Naive B cell (primary cell): ENCODE measurements at places on chromosomes 11 and 22.

- no peak for DNase-seq
- H3K27me3 ChIP-seq, result no peaks in the 10 kb centered on the region
- peaks cover 31% of the 10 kb centered on the region for H3K4me1 ChIP-seq
- H3K4me3 ChIP-seq, result no peak overlapping the region
These were observed 9.6 kb upstream of the CERK start for GRCh38 chr22:46747646-46748045.

- no peak overlapping the region for H3K27ac ChIP-seq
- peaks cover 70% of the 10 kb centered on the region for H3K4me1 ChIP-seq
- no peaks in the 10 kb centered on the region for H3K27me3 ChIP-seq
- H3K36me3 ChIP-seq, result no peaks in the 10 kb centered on the region
These were observed 7.1 kb downstream of the MGAT3 start for GRCh38 chr22:39463931-39464390.

DNA sequence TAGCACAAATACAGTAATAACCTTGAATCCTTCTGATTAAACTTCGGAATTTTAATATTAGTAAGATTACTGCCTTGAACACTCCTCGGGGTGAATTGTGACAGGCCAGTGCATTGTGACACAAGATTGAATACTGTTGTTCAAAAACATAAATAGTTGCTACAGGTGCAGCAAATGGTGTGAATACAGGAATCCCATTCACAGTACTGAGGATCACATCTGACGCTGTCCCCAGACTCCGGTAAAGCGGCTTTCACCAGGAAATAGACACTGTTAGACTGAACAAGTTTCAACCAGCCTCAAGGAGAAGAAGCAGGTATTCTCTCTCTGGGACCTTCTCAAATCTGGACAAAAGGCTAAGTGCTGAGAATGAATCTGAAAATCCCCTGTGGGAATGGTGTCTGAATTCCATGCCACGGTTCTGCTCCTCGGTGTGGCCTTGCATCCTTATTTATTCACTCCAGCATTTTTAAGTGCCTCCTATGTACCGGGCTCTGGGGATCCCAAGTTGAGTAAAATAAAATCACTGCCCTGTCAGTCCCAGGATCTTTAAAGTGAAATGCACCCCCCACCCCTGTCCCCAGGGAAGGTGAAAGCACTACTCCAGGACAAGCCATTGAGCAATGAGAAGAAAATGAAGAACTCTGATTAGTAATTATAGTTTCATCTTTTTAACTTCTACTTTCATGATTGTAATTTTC, 3.4 kb downstream of the LGR4 start:
- peaks cover 5% of the 10 kb centered on the region for H3K27me3 ChIP-seq
- peaks cover 27% of the 10 kb centered on the region for H3K4me1 ChIP-seq
- H3K27ac ChIP-seq, result no peak overlapping the region
- no peak for DNase-seq

- H3K4me1 ChIP-seq, result peaks cover 1% of the 10 kb centered on the region
- H3K36me3 ChIP-seq, result no peaks in the 10 kb centered on the region
- DNase-seq, result no peak
- H3K27me3 ChIP-seq, result peaks cover 72% of the 10 kb centered on the region
- no peak overlapping the region for H3K27ac ChIP-seq
- H3K4me3 ChIP-seq, result no peak overlapping the region
These were observed 6.1 kb downstream of the ARHGAP8 start for GRCh38 chr22:44758344-44758973.

- DNase-seq, result no peak
- H3K27ac ChIP-seq, result no peak overlapping the region
- peaks cover 11% of the 10 kb centered on the region for H3K27me3 ChIP-seq
- no peaks in the 10 kb centered on the region for H3K36me3 ChIP-seq
- no peaks in the 10 kb centered on the region for H3K4me1 ChIP-seq
These were observed 28.1 kb upstream of the CREB3L1 start for GRCh38 chr11:46249103-46249937.

GRCh38 chr11:15893080-15893492, 463.3 kb downstream of the SOX6 start:
- no peak overlapping the region for H3K4me3 ChIP-seq
- no peak for DNase-seq
- no peaks in the 10 kb centered on the region for H3K4me1 ChIP-seq
- H3K27me3 ChIP-seq, result no peaks in the 10 kb centered on the region

GRCh38 chr11:123195188-123196059, at the start of gene CLMP:
CLMP (minus strand) TSS chr11:123195248; CDS start chr11:123194940, 308 bp downstream.
- no peaks in the 10 kb centered on the region for H3K36me3 ChIP-seq
- H3K27ac ChIP-seq, result no peak within 1 kb of the TSS
- H3K4me3 ChIP-seq, result no peak within 1 kb of the TSS
- no peak for DNase-seq
- peaks cover 72% of the 10 kb centered on the region for H3K27me3 ChIP-seq

DNA sequence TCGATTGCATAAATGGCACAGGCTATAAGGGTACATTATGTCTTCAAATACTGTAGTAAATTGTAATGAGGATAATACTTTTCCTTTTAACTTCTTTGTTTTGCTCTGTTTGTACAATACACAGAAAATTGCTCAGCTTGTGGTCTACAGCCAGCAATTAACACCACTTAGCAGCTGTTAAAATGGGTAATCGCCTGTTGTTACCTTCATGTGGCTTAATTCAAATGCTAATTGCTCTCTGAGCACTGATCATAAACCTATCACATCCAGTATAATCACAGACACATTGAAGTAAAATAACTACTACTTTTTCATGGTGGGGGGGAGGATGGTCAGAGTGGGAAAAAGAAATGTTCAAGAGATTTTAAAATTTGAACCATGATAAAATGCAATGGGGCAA, 1164.1 kb upstream of the CNTN5 start:
- no peaks in the 10 kb centered on the region for H3K27me3 ChIP-seq
- no peak overlapping the region for H3K27ac ChIP-seq

DNA sequence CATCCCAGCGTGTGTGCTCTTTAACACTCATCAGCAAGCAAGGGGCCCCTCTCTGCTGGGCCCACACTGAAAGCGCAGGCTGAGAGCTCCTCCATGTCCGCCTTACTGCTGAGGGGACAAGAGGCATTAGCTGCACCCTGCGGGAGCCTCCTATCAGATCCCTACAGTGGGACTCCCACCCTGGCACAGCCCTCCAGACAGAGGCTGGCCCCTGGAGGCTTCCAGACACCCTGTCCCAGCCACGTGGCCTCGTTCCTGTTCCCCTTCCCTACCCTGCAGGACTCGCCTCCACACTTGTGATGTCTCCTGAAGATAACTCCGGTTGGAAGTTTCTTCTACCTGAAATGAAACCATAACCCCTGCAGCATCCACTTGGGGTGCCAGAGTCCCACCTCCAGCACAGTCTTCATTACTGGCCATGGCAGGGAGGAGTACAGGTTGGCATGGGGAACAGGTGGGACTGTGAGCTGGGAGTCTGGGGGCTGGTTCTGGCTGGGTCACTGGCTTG, 5.0 kb upstream of the SH3BP1 start:
- peak overlapping the region; percentile 89 for H3K27ac ChIP-seq
- no peak for DNase-seq
- H3K27me3 ChIP-seq, result no peaks in the 10 kb centered on the region
- H3K4me3 ChIP-seq, result peak overlapping the region; percentile 91
- H3K4me1 ChIP-seq, result peaks cover 65% of the 10 kb centered on the region

DNA sequence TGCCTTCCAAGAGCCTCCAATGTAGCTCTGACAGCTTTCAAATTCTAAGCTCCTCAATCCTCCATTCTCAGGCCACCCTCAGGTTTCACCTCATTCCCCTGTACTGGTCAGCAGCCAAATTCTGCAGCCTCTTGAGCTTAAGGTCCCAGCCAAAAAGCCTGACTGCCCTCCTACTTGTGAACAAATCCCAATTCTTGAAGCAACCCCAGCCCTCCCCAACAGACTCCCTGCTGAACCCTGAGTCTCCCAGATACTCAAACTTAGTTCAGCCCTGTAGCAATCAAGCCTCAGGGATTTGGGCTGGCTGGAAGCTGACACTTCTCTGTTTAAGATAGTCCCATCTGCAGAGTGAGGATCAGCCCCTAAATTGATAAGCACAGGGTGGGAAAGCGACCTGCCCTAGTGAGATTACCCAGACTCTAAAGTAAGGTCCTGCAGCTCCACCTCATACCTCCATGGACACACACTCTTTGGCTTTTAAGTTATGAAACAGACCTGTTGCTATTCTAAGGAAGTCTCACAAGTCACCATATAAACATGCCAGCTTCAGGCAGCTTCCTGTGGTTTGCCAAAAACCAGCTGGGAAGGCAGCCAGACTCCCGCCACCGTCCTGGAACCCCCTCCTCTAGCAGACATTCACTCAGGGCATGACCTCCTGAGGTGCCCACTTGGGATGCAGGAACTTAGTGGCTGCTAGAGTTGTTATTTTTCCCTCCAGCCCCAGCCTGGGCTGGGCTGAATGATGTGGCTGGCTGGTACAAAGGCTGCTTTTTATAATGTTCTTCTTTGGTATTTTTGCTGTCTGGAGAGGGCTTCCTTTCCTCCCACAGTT, 82.5 kb upstream of the PICALM start:
- H3K27me3 ChIP-seq, result peaks cover 5% of the 10 kb centered on the region
- H3K4me3 ChIP-seq, result no peak overlapping the region
- peak overlapping the region; percentile 9 for H3K27ac ChIP-seq

DNA sequence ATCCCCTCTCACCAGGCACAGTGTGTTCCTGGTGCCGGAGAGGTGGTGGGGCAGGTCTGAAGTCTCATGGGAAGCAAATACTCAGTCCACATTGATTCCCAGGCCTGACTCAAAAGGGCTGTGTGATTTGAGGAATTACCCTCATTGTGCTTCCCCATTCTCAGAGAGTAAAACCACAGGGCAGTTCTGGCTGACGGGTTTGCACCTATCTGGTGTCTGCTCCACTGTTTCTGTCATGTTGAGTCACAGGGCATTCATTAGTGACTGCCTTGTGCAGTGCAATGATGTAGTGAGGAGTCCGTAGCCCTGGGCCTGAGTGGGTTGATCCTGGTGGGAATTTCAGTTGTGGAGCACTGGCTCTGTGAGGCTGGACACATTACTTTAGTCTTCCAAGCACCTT, 85.2 kb upstream of the ARHGAP20 start:
- DNase-seq, result peak; percentile 30
- peaks cover 4% of the 10 kb centered on the region for H3K27me3 ChIP-seq
- peaks cover 4% of the 10 kb centered on the region for H3K36me3 ChIP-seq
- H3K27ac ChIP-seq, result peak overlapping the region; percentile 63

DNA sequence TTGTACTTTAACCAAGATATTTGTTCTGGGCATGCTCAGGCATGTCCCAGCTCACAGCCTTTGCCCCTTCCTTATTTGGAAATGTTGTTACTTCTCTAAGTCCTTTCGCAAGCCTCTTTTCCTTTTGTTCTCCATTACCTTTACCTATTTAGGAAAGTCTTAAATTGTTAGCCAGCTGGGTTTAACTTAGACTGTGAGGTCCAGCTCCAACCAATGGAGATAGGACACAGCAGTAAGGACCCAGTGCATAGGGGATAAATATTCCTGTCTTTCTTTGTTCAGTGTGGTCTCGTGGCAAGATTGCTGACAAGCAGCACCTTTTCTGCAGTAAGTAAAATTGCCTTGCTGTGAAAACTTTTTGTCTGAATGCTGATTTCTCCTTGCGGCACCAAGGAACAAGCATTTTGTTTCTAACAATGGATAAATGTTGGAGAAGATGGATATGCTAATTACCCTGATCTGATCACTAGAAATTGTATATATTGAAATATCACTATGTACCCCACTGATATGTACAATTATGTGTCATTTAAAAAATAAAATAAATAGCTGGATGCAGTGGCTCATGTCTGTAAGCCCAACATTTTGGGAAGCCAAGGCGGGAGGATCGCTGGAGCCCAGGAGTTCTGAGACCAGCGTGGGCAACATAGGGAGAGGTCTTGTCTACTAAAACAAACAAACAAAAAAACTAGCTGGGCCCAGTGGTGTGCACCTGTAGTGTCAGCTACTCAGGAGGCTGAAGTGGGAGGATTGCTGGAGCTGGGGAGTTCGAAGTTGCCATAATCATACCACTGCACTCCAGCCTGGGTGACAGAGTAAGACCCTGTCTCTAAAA, 31.9 kb upstream of the FTH1 start:
- H3K27me3 ChIP-seq, result no peaks in the 10 kb centered on the region
- H3K4me1 ChIP-seq, result no peaks in the 10 kb centered on the region
- H3K4me3 ChIP-seq, result peak overlapping the region; percentile 1
- peak overlapping the region; percentile 60 for H3K27ac ChIP-seq
- DNase-seq, result no peak

DNA sequence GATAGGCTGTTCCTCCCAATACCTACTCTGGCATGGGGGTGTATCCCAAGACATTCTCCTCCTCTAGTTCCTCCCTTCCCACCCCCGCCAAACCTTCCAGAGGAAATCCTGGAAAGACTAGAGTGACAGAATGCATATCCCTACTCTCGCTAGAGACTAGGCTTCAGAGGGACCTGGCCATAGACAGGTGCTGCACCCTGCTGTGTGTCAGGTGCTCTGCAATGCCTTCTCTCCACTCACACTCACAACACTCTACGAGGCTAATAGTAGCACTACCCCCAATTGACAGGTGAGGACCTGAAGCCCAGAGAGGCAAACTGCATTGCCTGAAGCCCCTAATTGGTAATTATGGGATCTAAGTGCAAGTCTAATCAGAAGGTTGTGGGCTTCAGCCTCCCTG, 46.2 kb upstream of the LMO1 start:
- H3K4me3 ChIP-seq, result no peak overlapping the region
- no peak for DNase-seq
- peaks cover 6% of the 10 kb centered on the region for H3K27me3 ChIP-seq
- peaks cover 2% of the 10 kb centered on the region for H3K36me3 ChIP-seq
- H3K4me1 ChIP-seq, result no peaks in the 10 kb centered on the region
- no peak overlapping the region for H3K27ac ChIP-seq

GRCh38 chr11:80280737-80281136, 839.9 kb upstream of the TENM4 start:
- no peaks in the 10 kb centered on the region for H3K4me1 ChIP-seq
- DNase-seq, result no peak
- H3K4me3 ChIP-seq, result no peak overlapping the region
- no peak overlapping the region for H3K27ac ChIP-seq

- H3K27me3 ChIP-seq, result no peaks in the 10 kb centered on the region
- H3K4me3 ChIP-seq, result no peak overlapping the region
- peak overlapping the region; percentile 69 for H3K27ac ChIP-seq
- peaks cover 48% of the 10 kb centered on the region for H3K36me3 ChIP-seq
- peaks cover 4% of the 10 kb centered on the region for H3K4me1 ChIP-seq
These were observed 49.3 kb downstream of the CABIN1 start for GRCh38 chr22:24060375-24060788.

GRCh38 chr11:62127941-62128770, 4.3 kb downstream of the INCENP start:
- H3K4me1 ChIP-seq, result peaks cover 41% of the 10 kb centered on the region
- H3K36me3 ChIP-seq, result peaks cover 25% of the 10 kb centered on the region
- H3K27ac ChIP-seq, result no peak overlapping the region
- no peak overlapping the region for H3K4me3 ChIP-seq
- no peak for DNase-seq

- peaks cover 27% of the 10 kb centered on the region for H3K27me3 ChIP-seq
- no peaks in the 10 kb centered on the region for H3K4me1 ChIP-seq
- H3K36me3 ChIP-seq, result no peaks in the 10 kb centered on the region
- no peak overlapping the region for H3K4me3 ChIP-seq
- no peak for DNase-seq
- H3K27ac ChIP-seq, result peak overlapping the region; percentile 53
These were observed 12.0 kb upstream of the MRGPRD start for GRCh38 chr11:68992743-68993255.

GRCh38 chr22:42296381-42296853, 26.0 kb upstream of the TCF20 start:
- no peak overlapping the region for H3K27ac ChIP-seq
- no peak overlapping the region for H3K4me3 ChIP-seq

GRCh38 chr11:118002541-118003423, 16.6 kb downstream of the IL10RA start:
- no peak for DNase-seq
- H3K4me1 ChIP-seq, result peaks cover 81% of the 10 kb centered on the region
- H3K4me3 ChIP-seq, result peak overlapping the region; percentile 61

- H3K4me1 ChIP-seq, result no peaks in the 10 kb centered on the region
- peak overlapping the region; percentile 42 for H3K27ac ChIP-seq
- peaks cover 47% of the 10 kb centered on the region for H3K27me3 ChIP-seq
- H3K36me3 ChIP-seq, result peaks cover 22% of the 10 kb centered on the region
These were observed 63.2 kb upstream of the SNX19 start for GRCh38 chr11:130979386-130979972.
